ENCODE measurements at places on chromosomes 7 and 10.

DNA sequence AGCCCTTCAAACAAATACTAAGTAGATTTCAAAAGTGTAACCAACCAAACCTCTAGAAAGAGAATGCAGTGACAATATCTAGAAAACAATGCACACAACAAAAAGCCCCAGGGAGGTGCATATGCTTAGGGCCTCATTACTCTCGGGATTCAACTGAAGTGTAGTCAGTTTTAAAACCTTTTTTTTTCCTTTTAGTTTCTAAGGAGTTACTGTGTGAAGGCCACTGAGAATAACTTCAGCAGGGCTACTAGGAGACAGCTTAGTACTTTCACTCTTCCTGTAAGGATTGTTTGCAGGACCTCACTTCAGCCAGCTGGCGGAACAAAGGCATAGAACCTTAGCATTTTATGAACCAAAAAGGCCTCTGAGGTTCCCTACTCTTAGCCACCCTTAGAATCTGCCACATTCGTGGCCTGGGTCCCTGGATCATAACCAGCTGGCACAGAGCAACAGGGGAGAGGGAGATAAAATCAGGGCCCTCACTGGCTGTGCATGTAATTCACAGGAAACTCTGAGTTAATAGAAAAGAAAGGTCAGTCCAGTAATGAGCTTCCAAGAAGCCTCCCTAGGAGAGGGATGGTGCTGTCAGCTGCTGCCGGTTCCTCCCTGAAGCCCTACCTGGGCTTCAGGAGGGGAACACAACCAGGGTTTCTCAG, 3.6 kb downstream of the VOPP1 start:
- DNase-seq: no peak

- no peak for DNase-seq
Measured at GRCh38 chr7:4709187-4709586, 27.1 kb downstream of the FOXK1 start.

GRCh38 chr10:129695671-129696070, 228.6 kb downstream of the MGMT start:
- no peak for DNase-seq

- DNase-seq: no peak
Measured at GRCh38 chr10:5830629-5831445, 17.6 kb upstream of the GDI2 start.

- DNase-seq: no peak
Measured at GRCh38 chr7:106848851-106849442, 16.1 kb upstream of the PIK3CG start.

DNA sequence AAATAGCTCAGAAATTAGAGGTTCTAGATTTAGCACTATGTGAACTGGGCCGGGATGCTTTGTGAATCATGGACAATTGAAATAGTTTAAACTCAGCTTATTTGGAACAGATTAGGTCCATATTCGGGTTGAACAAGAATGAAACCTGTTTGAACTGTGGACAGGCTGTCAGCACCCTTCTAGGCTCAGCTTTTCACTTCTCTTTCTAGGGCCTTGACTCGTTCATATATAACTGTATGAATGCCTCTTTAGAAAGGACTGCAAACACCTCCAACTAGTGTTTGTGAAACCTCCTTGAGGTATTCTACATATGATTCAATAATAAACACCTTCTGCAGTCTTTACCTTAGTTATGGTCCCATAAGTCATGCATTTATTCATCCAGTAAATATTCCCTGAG, 115.6 kb downstream of the REEP3 start:
- no peak for DNase-seq

DNA sequence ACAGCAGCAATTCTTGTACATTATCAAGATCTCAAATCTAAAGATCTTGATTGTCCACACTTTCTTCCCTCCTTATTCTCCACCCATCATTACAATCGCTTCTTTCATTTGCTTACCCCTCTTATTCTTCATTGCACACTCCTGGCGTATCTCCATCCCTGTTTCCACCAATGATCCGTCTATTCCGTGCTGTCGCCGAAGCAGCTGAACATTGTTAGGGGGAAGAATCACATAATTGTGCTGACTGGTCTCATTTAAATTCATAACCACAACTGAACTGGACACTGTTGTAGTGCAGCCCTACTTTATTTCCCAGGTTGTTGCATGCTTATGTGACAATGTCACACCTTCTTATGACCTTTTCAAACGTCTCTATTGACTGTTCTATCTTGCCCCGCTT, 18.9 kb upstream of the NRP1 start:
- no peak for DNase-seq

GRCh38 chr10:25666276-25666675, 267.8 kb upstream of the MYO3A start:
- DNase-seq: no peak

DNA sequence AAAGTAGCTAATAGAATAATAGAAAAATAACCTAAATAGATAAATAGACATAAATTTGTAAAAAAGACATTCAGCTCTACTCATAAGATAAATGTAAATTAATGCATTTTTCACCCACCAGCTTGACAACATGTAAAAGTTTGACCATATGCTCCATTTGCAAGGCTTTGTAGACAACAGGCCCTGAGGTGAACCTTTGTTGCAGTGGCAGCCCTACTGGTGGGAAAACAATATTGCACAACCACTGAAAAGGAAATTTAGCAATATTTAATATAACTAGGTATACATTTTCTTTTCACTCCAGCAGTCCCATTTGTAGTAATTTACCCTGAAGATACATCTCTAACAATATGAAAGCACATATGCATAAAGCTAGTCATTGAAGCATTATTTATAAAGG, 39.0 kb upstream of the ADRA2A start:
- DNase-seq: no peak

- DNase-seq: no peak
Measured at GRCh38 chr10:1472178-1472958, 265.0 kb downstream of the ADARB2 start.

DNA sequence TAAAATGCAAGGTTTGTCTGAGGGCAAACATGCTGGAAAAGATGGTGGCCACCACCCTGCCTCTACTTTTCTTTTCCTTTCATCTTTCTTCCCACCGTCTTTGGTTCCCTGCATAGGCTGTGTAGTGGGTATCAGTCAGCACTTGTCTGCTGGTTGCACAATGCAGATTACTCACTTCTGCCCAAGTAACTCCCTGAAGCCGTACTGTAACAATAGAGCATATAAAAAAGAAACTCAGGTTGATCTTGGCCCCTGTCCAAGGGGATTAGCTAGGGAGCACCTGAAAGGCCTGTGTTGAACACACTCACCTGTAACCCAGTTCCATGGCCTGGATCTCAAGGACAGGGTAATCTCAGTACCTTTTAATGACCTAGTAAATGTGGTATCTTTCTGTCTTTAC, 533.0 kb upstream of the GALNT17 start:
- no peak for DNase-seq

- DNase-seq: no peak
Measured at GRCh38 chr10:120456626-120457430, at the start of gene PLPP4. Gene PLPP4 (plus strand): TSS chr10:120457227. CDS start chr10:120457306, 79 bp downstream.

DNA sequence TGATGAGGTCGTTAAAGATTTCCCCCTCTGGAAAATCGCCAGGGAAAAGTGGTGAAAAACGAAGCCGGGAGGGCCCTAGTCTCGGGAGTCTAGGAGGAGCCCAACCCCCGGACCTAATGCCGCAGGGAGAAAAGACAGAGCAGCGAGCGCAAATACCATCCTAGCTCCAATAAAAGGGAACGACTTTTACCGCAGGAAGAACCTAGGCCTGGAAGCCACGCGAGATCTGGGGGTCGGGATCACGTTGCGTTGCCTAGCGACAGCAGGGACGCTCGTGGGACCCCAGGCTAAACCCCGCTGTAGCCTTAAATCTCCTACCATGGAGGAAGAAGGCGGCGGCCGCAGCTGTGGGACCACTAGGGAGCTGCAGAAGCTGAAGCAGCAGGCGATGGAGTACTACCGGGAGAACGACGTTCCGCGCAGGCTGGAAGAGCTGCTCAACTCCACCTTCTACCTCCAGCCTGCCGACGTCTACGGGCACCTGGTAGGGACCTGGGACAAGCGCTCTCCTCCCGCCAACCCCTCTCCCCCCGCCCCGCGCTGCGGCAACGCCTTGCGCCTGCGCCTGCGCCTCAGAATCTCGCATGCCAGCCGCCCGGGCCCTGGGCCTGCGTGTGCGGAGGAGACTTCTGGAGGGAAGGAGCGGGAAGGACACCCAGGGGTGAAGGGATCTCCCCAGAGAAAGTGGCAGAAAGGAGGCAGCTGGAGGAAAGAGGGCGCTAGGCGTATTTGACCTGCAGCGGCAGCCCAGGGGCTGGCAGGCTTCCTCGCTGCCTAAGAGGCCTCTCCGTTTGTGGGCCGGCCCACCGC, at the start of gene ENO4:
TSS of gene ENO4 (plus strand) at position 252 of the 810 bp plus-strand sequence. CDS start at position 320, 68 bp downstream.
- DNase-seq: peak; percentile 89

DNA sequence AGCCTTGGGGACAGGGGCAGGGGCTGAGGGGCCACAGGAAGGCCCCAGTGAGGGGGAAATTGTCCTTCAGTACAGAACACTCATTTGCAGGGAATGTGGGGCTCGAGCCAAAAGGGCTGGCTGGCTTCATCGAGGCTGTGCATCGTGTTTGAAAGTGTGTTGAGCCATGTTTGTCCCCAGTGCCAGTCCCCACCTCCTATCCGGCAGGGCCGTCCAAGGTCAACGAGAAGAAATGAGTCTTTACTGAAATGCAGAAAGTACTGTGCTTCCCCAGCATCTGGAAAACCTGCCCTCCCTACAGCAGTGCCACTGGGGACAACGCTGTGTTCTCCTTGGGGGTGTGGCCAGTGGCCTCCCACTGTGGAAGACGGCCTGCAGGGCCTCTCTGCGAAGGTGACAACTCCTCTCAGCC, 214.1 kb downstream of the KLF6 start:
- DNase-seq: no peak

Measured in NCI-H1092 treated with DMSO at 0.1 percent for 48 hours (cell line).